Transverse colon (tissue), 4 donors: ENCODE measurements at places on chromosomes 13 and 19. TPM values are rescaled to one million over a fixed set of nuclear protein-coding genes. Genes with fewer than 3 reads are reported as not detected.
A peak's percentile ranks its signal among the peaks of the same experiment; 100 is the strongest.

GRCh38 chr19:41525989-41526388 lies 50.0 kb upstream of the CEACAM21 start:
- no peak for DNase-seq

DMKN gene
- 18.1 TPM for total RNA-seq

ZNF610 gene
- not detected for total RNA-seq

DNA sequence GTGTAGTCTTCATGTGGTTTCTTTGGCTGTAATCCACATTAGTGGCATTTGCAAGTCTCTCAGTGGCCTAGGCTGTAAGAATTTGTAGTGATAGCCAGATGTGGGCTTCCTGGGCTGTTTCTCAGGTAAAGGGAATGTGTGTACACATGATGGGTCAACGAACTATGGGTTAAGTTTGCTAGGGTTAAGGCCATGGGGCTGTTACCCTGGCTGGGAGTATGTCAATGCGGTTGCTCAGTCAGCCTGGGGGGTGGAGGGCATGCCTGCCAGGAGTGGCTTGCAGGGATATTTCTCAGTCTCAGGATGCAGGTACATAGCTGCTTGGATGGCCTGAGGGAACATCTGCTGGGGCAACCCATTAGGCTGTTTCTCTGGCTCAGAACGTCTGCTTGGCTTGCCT lies 13.4 kb downstream of the CYSLTR2 start:
- DNase-seq: no peak

GRCh38 chr19:7661744-7662538 lies 6.9 kb upstream of the RETN start:
- no peak for DNase-seq

ACTMAP gene
- 15.0 TPM for total RNA-seq

GRCh38 chr13:76016799-76017400 lies 380.8 kb downstream of the LMO7 start:
- peak; percentile 8 for DNase-seq

- DNase-seq: no peak
Observed at GRCh38 chr13:51229101-51229719, 7.0 kb downstream of the FAM124A start.

GRCh38 chr13:45472171-45472705 lies 7.5 kb downstream of the COG3 start:
- DNase-seq: no peak

DNA sequence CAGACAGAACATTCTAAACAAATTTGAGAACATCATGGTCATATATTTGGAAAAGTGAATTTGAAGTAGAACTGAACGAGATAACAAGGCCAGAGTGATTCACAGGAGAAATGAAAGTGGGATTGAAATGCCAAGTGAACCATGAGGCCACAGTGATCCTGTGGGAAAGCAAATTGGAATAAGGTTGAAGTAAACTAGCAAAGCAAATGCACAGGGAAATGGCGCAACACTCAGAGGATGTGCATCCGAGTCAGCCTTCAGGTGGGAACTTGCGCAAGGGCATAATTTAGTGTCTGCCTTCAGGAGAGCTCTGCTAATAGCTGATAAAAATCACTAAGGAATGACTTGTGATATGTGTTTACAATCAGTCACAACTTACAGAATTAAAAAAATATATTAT lies 696.6 kb downstream of the LIG4 start:
- no peak for DNase-seq

DNA sequence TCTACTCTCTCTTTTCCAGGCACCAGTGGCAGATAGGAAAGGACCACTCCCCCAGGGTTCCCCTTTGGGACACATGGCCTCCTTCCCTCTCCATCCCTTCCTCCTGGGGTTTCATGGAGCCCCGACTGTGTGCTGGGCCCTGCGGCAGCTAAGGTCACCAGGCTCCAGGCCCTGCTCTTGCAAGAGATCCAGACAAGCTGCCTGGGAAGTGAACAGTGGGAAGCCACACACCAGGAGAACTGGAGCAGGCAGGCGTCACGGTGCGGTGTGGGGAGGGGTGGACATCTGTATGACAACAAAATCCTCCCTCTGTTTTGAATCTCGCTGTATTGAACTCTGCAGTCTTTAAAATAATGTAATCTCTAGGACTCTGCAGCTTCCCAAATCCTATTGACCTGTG lies 330.1 kb downstream of the UQCRFS1 start:
- no peak for DNase-seq

- DNase-seq: peak; percentile 73
Observed at GRCh38 chr13:32587011-32587810, 959 bp downstream of the PDS5B start.

GRCh38 chr13:89951341-89951740 lies 1396.1 kb upstream of the MIR17HG start:
- DNase-seq: no peak

GRCh38 chr13:112947796-112948195 lies 21.2 kb upstream of the MCF2L start:
- no peak for DNase-seq

GRCh38 chr19:17654993-17655392 lies 33.2 kb downstream of the UNC13A start:
- DNase-seq: peak; percentile 38

SNRPD2 gene
- total RNA-seq: 407 TPM

SLC25A41 gene
- not detected for total RNA-seq
